ENCODE measurements at places on chromosomes 13 and 19.

DNA sequence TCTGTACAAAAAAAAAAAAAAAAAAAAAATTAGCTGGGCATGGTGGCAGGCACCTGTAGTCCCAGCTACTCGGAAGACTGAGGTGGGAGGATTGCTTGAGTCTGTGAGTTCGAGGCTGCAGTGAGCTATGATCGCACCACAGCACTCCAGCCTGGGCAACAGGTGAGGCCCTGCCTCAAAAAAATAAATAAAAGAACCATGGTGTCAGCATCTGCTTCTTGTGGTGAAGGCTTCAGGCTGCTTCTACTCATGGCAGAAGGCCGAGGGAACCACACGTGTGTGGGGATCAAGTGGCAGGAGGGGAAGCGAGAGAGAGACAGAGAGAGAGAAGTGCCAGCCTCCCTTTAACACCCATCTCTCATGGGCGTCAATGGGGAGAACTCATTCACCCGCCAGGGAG lies 13.5 kb downstream of the BCL3 start:
- H3K4me3 ChIP-seq, result no peak overlapping the region
- peaks cover 24% of the 10 kb centered on the region for H3K36me3 ChIP-seq
- no peak for DNase-seq
- H3K4me1 ChIP-seq, result peaks cover 9% of the 10 kb centered on the region

DNA sequence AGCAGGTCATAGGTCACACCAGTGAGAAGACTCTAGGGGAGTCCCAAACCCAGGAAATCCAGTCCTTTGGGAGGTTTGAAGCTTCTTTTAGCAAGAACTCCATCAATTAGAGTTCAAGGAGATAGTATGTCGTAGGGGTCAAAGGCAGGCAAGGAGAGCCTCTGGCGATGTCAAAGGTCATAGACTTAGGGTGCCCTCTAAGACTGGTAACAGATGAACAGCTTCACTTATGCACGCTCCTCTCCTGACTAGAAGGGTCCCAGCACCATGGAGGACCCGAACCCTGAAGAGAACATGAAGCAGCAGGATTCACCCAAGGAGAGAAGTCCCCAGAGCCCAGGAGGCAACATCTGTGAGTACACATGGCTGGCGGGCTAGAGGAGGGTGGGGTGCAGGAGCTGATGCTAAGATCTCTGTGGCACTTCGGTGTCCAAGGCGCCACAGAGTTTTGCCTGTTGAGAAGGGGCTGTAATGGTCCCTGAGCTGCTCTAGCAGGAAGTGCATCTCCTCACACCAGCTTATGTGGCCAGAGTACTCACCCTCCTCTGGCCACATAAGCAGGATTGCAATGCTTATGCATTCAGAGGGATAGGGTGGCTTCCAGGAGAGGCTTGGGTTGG lies 557 bp downstream of the ZNF576 start:
- H3K36me3 ChIP-seq, result peaks cover 47% of the 10 kb centered on the region
- H3K27ac ChIP-seq, result peak overlapping the region; percentile 100
- peaks cover 51% of the 10 kb centered on the region for H3K4me1 ChIP-seq
- peak overlapping the region; percentile 99 for H3K4me3 ChIP-seq
- H3K27me3 ChIP-seq, result no peaks in the 10 kb centered on the region

GRCh38 chr19:38145623-38146022 lies 78.4 kb downstream of the DPF1 start:
- peaks cover 13% of the 10 kb centered on the region for H3K4me1 ChIP-seq
- DNase-seq, result no peak
- peaks cover 45% of the 10 kb centered on the region for H3K36me3 ChIP-seq
- H3K27me3 ChIP-seq, result no peaks in the 10 kb centered on the region

GRCh38 chr19:35557539-35558399 lies 5.7 kb downstream of the ATP4A start:
- H3K27me3 ChIP-seq, result peaks cover 51% of the 10 kb centered on the region
- no peak overlapping the region for H3K27ac ChIP-seq
- H3K4me3 ChIP-seq, result peak overlapping the region; percentile 82
- H3K36me3 ChIP-seq, result no peaks in the 10 kb centered on the region

GRCh38 chr13:106633321-106633720 lies 65.4 kb upstream of the ARGLU1 start:
- no peaks in the 10 kb centered on the region for H3K36me3 ChIP-seq
- no peaks in the 10 kb centered on the region for H3K4me1 ChIP-seq
- no peak overlapping the region for H3K4me3 ChIP-seq
- H3K27me3 ChIP-seq, result peaks cover 6% of the 10 kb centered on the region
- DNase-seq, result no peak

Data from stimulated activated naive B cell treated with anti-CD40 and anti-IgM and Interleukin-4, amounts not matched to agents 10 μg/mL and 1 μg/mL and 100 μg/mL, for 72 hours (primary cell).